ENCODE measurements at places on chromosomes 6 and 20.

DNA sequence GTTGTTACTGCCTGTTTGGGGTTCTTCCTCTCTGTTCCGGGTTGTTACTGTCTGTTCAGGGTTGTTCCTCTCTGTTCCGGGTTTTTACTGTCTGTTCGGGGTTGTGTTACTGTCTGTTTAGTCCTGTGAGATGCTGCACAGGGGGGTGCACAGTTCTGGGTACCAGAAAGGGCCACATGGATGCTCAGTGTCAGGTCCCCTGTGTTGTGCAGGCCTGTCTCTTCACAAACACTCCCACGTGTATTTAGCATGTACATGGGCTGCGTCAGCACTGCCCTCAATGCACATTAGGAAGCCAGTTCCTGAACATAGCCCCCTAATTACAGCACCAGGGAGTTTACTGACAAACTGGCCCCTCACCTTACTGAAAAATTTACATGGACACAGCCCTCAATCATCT is 118.5 kb downstream of the DLL1 start:
- DNase-seq = no peak

DNA sequence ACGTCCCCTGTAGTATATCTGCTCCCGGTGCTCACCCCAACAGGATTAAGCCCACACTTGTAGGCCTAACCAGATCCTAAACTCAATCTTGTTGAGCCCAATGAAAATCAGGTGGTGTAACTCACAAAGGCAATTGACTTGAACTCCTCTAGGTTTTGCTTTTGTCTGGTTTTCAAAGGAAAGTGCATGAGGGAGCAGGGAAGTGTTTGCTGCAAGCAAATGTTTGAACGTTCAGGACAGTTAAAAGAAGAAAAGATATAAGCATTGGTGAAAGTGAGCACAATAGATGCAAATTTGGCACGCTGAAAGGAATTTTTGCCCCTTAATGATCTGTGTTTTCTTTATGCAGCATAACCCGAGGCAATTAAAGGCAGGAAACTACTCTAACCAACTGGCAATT is 212.6 kb downstream of the PLCB1 start:
- no peak for DNase-seq

- no peak for DNase-seq
Observed at GRCh38 chr6:34520645-34521462, 35.3 kb downstream of the SPDEF start.

- no peak for DNase-seq
Observed at GRCh38 chr20:19750101-19750606, 7.9 kb upstream of the RIN2 start.

DNA sequence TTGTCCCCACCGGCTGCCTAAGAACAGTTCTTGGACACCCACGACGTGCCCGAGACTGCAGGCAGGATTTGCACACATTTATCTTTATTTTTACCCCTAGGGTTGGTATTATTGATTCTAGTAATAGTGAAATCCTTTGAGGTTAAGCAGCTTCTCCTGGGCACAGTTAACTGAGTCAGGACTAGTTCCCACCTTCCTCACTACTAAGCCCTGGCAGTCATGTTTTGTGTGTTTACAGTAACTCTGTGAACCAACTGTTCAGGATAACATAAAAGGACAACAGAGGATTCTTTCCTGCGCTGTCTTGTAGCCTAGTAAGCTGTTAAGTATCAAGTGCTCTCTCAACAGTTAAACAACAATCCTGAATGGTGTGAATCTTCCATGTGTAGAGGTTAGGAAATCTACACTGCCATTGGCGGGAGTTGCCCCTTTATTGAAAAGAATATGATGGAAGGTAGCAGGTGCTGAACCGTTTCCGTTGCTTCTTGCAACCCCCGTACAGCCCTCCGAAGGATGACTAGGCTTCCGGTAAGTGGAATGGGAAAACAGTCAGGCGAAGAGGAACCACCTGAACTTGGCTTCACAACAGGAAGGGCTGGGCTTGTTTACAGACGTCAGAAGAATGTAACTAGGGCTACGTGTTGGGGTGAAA is 979 bp upstream of the SOD2 start:
- DNase-seq = no peak

DNA sequence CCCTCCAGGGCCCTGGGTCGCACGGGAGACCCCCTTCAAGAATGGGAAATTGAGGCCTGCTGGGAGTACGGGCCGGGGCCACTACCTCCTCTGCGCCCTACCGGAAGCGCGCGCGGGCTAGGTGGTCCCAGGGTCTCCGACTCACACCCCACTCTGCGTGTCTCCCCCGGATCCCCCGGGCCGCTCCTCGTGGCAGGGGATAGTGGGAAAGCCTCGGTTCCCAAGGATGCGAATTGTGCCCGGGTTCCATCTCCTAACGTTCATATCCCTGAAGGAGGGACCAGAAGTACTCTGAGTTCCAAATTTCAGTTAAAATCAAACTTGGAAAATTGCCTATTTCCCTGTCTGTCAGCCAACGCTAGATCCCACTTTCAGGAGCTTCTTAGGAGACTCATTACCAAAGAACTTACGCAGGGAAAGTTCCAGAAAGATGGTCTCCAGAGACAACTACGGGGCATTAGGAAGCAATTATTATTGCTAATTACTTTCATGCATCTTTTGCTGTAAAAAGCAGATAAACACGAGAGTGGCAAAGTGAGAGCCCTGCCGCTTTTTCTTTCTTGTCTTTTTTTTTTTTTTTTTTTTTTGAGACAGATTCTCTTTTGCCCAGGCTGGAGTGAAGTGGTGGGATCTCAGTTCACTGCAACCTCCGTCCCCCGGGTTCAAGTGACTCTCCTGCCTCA is 858 bp downstream of the FAM83D start:
- DNase-seq = no peak

DNA sequence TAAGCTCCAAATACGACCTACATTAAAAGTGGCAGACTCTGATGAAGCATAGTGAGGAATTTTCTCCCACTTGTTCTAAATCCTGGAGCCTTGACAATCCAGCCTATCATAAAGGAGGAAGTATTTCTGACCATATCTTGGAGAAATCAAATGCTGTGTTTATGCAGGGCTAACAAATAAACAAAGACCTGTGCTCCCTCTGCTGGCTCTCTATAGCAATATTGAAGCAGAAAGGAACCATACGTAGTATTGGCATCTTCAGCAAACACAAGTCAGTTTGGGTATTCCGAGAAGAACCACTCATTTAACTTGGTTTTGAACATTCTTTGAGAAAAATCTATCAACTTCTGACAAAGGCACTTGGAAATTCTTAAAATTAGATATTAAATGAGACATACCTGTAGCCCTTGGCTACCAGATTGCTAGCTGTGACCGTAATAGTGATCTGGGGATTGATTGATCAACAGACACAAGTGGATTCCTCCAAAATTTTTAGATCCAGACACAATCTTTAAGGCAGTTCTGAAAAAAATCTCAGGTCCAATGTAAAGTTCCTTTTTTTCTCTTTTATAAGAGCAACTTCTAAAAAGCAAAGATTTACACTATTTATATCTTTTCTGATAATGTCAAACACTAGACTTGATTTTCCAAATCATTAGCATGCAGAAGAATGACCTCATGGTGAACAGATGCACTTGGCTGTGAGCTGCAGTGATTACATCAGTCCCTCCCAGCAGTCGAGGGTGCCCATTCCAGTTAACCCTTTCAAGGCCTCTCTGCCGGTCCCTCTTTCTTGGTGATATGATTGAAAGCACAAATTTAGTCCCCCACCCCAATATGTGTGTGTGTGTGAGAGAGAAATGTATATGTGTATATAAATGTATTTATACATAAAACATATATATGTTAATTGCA is 40.2 kb downstream of the INSM1 start:
- no peak for DNase-seq

- DNase-seq = no peak
Observed at GRCh38 chr6:138722425-138723371, 50.9 kb upstream of the CCDC28A start.

- no peak for DNase-seq
Observed at GRCh38 chr20:33830371-33830770, 19.2 kb downstream of the CHMP4B start.

DNA sequence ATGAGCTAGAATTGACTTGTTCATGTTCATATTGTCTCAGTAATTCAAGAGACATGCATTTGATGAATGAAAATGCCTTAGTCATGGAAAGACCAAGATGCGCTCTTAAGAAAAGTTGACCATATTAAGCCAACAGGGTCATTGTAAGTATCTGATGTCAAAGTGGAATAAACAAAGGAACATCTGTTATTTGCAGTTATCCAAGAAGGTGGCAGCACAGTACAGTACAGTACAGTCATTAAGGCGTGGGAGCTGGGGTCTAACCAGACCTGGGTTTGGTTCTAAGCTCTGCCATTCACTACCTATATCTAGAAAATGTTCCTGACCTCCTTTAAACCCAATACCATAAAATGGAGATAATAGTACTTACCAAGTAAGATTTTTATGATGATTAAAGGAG is 178.1 kb downstream of the BACH2 start:
- no peak for DNase-seq

DNA sequence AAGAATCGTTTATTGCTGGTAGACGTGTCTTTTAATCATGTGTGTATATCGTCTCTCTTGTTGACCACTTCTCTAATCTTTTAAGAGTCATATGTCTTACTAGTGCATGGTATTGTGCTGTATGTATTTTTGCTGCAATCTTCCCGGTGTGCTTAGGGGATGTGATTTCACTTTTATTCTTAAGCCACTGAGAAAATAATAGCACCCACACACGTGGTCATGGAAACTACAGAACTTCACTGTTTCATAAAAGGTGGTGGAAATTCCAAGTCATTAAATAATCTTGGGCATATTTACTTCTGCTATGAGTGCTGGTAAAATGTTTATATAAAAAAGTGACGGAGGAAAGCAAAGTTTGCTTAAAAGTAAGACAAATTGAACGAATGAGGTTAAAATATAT is 3.0 kb upstream of the CDYL start:
- no peak for DNase-seq

- no peak for DNase-seq
Observed at GRCh38 chr20:16270989-16271388, 302.3 kb downstream of the KIF16B start.

- no peak for DNase-seq
Observed at GRCh38 chr20:58303547-58303946, 6.0 kb upstream of the RAB22A start.

GRCh38 chr6:79544299-79544927 is 7.2 kb upstream of the LCA5 start:
- DNase-seq = no peak

DNA sequence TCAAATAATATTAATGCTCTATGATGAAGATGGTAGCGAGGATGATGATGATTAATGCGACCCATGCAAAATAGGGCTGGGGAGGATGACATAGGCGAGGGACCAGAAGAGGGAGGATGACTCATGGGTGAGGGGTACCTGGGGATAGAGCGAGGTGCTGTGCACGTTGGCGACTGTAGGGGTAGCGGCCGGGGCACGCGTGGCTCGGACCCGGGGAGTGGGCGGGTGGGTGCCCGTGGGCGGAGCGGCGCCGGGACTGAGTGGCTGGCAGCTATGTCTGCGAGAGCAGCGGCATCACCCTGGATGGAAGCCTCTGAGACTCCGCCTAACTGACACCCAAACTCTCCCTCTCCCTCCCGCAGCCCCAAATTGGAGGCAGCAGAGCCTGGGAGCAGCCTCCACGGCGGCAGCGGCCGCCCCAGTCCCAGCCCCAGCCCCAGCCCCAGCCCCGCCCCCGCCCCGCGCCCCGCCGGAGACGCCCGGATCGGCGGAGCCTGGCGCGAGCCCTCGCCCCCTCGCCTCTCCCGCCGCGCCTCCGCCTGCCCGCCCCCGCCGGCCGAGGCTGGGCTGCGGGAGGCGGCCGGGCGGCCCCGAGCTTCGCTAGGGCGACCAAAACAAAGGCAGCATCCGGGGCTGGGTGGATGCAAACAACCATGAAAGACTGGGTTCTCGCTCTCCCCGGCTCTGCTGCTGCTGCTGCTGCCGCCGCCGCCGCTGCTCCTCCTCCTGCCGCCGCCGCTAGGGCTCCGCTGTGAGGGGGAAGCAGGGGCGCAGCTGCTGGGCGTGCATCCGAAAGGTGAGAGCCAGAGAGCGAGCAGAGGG is at the start of gene RIMS1:
Gene RIMS1, plus strand, starts transcription at position 367 of the 822 bp plus-strand sequence. CDS start 474 bp downstream, outside the sequence.
- no peak for DNase-seq

DNA sequence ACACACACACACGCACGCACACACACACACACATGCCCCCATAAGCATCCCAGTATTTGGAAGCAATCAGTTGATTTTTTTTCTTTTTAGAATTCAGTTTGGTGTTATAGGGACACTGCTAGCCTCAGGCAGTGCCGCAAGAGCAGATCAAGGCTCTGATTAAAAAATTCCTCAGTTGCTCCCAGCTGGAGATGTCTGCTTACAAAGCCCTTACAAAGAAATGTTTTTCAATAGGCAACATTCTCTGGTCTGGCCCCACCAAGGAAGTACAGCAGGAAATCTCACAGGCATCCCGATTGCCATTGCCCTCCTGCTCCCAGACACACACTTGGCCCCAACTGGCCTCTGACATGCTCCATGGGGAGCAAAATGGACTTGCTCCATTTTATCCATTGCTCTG is 22.9 kb upstream of the CD83 start:
- no peak for DNase-seq

GRCh38 chr6:123616016-123616415 is 20.7 kb downstream of the TRDN start:
- DNase-seq = no peak

DNA sequence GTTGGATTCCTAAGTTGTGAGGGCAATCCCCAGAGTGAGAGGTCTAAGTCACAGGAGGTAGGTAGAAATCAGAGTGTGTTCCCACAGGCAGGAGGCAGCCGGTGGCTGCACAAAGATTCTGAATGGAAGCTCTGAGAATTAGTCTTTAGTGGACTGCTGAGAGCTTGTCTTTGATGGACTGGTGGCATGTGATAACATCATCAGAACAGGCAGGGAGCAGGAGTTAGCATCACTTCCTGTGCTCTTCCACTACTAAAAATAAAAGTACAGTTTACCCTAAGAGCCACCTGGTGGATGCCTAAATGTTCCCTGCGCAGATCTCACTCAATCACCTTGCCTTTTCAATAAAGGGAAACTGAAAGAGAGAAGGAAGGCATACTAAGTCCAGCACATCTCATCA is 294.6 kb upstream of the POU3F2 start:
- no peak for DNase-seq

DNA sequence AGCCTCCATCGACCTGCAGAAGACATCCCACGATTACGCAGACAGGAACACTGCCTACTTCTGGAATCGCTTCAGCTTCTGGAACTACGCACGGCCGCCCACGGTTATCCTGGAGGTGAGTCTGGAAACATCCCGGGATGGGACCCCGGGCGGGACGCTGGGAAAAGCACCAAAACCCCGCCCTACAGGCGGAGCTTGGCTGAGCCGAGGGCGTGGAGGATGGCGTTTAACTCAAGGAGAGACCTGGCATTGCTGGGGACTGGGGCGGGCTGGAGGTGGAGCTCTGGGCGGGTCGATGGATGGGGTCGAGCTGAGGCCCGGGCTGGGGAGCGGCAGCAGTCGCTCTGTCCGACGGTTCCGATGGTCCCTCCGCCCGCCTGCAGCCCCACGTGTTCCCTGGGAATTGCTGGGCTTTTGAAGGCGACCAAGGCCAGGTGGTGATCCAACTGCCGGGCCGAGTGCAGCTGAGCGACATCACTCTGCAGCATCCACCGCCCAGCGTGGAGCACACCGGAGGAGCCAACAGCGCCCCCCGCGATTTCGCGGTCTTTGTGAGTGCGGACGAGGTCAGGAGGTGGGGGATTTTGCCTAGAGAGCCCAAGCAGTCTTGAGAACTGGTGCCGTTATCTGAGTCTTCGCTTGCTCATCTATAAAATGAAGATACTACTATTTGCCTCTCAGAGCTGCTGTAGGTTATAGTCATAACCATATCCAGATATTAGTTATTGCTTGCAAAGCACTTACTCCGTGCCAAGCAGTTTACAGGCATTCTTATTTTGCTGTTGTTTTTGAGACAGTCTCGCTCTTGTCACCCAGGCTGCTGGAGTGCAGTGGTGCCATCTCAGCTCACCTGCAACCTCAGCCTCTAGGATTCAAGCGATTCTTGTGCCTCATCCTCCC is 3.8 kb downstream of the SPAG4 start:
- peak; percentile 27 for DNase-seq

GRCh38 chr6:137843211-137843610 is 23.8 kb upstream of the TNFAIP3 start:
- DNase-seq = no peak
